HT1080 (cell line): ENCODE measurements at places on chromosomes 13 and 19. TPM values are rescaled to one million over a fixed set of nuclear protein-coding genes. Genes with fewer than 3 reads are reported as not detected.

The CD177 gene
- not detected in 2 replicates for total RNA-seq

The RASGRP4 gene
- total RNA-seq: not detected in 2 replicates

DNA sequence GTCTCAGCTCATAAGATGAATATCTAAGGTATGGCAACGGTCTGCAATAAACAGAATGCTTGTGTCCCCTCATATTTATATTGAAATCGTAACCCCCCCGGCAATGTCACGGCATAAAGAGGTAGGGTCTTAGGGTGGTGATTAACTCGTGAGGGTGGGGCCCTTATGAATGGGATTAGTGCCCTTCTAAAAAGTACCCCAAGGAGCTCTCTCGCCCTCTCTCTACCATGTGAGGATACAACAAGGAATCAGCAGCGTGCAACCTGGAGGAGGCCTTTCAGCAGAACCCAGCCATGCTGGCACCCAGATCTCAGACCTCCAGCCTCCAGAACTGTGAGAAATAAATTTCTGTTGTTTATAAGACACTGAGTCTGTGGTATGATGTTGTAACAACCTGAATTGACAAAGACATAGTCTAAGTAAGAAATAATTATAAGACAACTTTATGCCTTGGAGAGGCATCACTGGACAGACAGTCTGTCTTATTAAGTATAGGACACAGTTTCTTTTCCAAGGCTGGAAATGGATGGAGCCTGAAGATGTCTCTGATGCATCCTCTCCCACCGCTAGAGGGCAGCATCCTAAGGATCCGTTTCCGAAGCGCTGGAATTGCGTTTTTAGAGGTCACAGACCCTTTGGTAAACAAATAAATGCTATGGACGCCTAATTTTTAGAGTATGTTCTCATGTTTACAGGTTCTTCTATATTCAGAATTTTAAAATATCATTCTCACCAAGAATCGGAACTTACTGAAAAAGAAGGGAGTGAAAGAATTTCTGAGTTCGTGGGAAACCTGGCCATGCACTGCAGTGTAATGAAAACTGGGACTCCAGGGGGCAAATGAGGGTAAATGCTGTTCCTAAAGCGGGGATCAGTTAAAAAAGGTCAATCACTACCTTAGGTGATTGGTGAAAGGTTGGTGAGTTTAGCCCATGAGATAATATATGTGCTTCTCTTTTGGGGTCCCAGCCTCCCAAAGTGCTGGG is 13.3 kb upstream of the LEUTX start:
- peak; percentile 17 for DNase-seq

DNA sequence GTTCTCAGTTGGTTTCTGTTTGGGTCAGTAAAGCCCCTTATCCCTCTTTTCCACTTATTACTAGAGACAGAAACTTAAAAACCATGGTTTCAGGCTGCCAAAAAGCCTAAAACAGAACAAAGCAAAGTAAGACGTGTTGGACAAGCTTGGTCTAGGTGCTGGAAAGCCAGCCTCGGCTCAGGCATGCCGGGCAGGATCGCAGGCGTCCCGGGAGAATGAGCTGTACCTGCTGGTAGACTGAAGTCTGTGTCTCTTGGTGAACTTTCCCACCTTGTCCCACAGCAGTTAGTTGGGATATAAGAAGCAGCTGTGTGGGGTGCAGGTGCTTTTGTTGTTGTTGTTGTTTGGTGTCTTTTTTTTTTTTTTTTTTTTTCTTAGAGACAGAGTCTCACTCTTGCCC is 20.8 kb downstream of the PRAM1 start:
- no peak for DNase-seq

GRCh38 chr13:78341032-78341431 is 262.3 kb downstream of the POU4F1 start:
- DNase-seq: peak; percentile 48

DNA sequence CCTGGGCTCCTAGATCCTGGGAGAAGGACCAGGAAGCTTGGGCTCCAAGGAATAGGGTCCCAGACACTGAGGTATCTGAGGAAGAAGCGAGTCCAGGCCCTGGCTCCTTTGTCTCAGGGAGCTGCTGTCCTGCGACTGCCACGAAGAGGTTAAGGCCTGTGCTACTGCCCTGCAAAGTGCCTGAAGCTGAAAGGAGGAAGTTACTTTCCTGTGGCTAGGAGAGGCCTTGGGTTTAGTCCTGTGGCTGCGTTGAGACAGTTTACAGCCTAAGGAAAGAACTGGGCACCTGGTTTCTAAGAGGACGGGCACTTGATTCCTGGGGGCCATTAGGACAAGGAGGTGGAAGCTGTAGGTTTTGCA is 2.8 kb downstream of the MYADM start:
- no peak for DNase-seq

GRCh38 chr19:57319869-57320179 is 448 bp upstream of the ZNF543 start:
- no peak for DNase-seq

DNA sequence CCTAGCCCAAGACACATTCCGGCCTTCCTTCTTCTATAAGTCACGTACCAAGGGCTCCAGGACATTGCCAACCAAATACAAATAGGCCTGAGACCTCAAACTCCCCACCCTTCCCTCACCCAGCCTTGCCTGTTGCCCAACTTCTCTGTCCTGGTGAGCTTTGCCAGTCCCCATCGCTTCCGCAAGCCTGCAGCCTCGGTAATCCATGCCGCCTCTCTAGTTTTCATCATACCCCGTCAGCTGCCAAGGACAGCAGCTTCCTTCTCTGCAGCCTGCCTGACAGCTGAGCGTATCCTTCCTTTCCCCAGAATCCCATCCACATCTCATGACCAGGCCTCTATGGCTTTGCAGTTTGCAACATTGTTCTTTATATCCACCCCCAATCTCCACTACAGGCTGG is 36.6 kb upstream of the POMP start:
- no peak for DNase-seq
